Stimulated activated CD8-positive, alpha-beta memory T cell treated with anti-CD3 and anti-CD28 coated beads, Interleukin-4, amount 100 ng/mL, for 4 hours (primary cell): ENCODE measurements at places on chromosomes 7 and 10.

DNA sequence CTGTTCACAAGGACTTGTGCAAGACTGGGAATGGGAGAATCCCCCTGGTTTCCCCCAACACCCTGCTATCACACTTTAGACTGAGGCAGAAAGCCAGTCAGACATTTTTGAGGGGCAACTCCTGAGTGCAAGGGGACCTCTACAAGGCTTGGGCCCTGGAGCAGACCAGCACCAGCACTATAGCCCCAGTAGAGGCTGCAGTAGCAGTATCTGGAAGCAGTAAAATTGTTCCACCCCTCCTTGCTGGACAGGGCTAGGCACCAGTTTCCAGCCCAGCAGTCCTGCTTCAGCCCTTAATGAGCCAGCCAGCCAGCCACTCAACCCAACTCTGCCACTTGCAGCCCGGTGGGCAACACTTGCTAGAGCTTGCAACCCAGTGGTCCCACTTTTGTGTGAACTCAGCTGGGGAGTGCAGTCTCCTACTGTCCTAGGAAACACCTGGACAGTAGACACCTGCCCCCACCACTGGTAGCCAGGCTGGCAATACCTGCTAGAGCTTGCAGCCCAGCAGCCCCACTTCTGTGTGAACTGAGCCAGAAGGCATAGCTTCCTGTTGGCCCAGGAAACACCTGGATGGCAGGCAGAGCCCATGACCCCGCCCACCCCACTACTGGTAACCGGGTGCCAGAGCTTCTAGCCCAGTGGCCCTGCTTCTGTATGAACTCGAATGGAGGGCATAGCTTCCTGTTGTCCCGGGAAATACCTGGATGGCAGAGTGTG is 65.0 kb downstream of the FBXL13 start:
- no peak for DNase-seq

GRCh38 chr7:73758581-73759138 is 11.4 kb downstream of the CLDN3 start:
- no peak for DNase-seq

DNA sequence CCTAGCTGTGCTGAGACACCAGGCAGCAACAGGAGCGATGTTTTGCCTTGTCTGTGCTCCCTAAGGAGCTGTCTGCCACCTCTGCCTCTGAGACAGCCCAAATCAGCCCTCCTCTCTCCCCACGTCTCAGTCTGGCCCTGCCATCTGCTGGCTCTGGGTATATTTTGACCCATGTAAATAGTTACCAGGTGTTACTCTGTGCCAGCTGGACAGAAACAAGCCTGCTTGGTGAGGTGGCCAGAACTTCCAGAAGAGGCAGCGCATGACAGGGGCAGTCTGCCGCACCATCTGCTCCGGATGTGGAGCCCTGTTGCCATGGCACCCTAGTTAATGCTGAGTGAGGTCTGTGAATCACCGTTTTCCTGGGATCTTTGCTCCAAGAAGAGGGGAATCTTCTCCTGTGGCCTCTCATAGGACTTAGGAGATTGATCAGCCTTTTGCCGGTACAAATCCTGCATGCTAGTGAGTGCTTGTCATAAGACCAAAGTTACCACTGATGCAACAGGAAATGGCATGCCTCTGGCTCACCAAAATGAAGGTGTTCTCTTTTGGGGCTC is 31.8 kb downstream of the GSTO2 start:
- DNase-seq, result no peak

- DNase-seq, result no peak
Measured at GRCh38 chr7:69622014-69622835, 23.9 kb downstream of the AUTS2 start.

- no peak for DNase-seq
Measured at GRCh38 chr7:42250411-42250810, 13.4 kb upstream of the GLI3 start.

- DNase-seq, result no peak
Measured at GRCh38 chr10:124824507-124824906, 22.9 kb downstream of the ABRAXAS2 start.

GRCh38 chr7:27316311-27316710 is 73.7 kb downstream of the EVX1 start:
- no peak for DNase-seq

- no peak for DNase-seq
Measured at GRCh38 chr7:107043491-107043890, 1.0 kb upstream of the PRKAR2B start.

GRCh38 chr10:124305131-124305530 is 113.6 kb downstream of the OAT start:
- no peak for DNase-seq

- DNase-seq, result no peak
Measured at GRCh38 chr10:106355450-106355849, 809.1 kb downstream of the SORCS1 start.

DNA sequence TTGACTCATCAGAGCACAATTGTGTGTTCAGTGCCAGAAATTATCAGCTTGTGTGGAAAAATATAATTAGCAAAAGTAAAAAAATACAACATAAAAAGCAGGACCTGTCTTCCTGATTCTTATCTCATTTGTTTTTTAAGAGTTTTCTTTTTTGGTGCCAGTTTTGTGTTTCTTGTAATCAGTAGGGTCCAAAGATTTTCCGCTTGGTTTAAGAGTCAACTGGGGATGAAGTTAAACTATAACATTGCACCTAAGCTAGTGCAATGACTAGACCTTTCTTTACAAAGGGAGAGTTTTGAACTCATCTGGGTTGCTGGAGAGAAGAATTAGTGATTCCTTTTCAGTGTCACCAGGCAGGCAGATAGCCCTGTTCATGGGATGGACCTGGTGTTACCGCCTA is 113.4 kb downstream of the PLPP4 start:
- DNase-seq, result no peak

DNA sequence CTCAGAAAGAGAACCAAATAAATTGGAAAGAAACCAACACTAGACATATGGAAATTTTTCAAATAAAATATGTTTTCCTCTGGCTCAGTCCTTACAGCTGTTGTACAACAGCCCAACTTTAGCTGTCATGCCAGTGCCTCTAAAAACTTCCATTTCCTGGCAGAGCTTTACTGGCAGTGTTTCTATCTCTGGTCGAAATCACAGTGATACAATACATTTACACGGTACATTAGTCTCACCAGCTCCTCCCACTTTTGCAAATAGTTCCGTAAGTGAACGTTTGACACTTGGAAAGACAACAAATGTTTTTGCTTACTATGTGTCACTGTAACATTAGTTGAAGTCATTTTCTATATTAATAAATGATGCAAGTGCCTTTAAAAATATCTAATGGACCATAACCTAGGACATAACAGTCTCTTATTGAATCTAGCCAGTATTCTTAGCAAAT is 29.8 kb downstream of the BCAP29 start:
- DNase-seq, result no peak

DNA sequence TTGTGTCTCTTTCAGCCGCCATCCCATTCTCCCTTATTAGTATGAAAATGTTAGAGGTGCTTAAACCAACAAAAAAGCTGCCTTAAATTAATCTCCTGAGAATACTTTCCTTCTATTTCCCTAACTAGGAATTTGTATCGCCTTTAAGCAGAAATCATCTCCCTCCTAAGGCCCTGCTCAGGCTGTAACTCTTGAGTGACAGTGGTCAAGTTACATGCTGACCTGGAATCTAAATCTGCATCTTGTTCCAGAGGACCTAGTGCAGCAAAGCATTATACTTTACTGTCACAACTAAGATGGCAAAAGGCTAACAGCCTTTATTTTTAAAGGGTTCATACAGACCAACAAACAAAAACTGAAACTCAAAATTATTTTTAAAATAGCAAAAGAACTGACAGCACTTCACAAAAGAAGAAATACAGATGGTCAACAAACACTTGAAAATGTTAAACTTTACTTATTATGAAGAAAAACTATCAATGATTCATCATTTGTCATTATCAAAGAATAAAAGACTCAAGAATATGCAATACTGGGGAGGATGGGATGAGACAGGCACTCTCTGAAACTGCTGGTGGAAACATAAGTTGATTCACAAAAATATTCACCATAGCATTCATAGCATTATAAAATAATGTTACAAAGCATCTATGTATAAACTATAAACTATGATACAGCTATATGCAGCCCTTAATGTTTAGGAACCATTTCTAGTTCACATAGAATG is 11.0 kb downstream of the CYREN start:
- DNase-seq, result no peak

GRCh38 chr7:127034186-127034806 is 218.4 kb downstream of the GRM8 start:
- no peak for DNase-seq

DNA sequence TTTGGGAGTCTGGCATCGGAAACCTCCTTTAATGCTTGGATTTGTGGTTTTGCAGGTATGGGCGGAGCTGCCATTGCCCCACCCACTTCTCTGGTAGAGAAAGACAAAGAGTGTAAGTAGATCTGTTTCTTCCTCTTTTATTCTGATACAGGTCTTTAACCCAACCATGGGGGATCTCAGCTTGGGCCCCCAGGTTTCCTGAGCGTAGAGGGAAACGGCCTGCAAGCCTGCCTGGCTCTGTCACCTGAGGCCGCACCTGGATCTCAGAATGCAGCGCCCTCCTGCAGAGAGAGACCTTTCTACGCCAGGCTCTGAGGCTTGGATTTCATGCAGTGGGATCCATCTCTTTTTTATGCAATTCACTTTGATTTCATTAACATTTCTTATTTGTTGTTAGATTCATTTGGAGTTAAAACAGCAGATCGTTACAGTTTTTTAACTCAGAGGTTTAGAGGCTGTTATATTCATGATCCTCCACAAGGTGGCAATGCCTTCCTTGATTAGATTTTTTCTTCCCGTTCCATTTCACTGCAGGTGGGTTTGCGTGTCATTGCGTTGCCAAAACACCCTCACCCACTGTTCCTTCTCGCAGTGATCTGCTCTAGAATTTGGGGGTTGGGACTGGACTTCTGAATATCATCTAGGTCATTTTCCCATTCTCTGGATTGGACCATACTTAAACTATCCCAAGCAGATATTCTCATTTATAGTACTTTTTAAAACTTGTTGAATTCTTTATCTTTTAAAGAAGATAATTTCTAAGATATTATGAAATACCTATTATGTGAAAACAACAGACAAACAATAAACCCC is 20.0 kb downstream of the RBM17 start:
- DNase-seq, result no peak

- DNase-seq, result no peak
Measured at GRCh38 chr7:71497256-71497946, 365.5 kb downstream of the GALNT17 start.

DNA sequence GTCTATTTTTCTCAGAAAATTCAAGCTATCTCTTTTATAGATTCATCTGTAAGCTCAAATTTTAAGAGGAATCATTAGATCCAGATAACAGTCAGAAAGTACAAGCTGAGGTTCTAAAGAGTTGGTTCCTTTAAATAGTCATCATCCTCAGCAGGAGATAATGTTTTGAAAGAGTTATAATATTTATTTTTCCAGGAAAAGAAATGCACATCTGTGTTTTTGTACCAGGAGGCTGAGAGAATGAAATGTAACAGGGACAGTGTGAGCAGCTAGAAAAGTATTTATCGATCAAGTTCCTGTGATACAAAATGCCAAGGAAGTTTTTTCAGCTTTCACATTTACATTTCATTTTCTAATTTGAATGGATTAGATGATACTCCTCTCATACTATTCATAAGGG is 120.2 kb upstream of the LRRTM3 start:
- no peak for DNase-seq

- no peak for DNase-seq
Measured at GRCh38 chr10:73759512-73760115, 15.4 kb downstream of the SEC24C start.

GRCh38 chr7:31883761-31884164 is 186.4 kb downstream of the PDE1C start:
- DNase-seq, result no peak

DNA sequence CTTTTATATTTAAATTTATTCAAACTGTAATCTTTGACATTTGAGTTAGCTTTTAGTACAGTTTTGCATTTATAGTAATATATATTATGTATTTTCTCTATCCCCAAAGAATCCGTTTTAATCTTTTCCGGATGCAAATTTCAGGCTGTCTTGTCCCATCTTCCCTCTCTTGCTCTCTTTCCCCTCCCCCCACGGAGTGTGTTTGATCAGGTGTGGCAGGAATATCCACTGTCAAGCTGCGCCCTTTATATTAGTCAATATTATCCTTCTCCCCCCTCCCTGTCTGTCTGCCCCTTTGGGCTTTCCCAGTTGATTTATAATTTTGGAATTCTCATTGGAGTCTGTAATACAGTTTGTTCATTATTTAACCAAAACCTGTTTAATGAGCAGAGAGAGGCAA is 19.0 kb downstream of the GBF1 start:
- DNase-seq, result no peak

DNA sequence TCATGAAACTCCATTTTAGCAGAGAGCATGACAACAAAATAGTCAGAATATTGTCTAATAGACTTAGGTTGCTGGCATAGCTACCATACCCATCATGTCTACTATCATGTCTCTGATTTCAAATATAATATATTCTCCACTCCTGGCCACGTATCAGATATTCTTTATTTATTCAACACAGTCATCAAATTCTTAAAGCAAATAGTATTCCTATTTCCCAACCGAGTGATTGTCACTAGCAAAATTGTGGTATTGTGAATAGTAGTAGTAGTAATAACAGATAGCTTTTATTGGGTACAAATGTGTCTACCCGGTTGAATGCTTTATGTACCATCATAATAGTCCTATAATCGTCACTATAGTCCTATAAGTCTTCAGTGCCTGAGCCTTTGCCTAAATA is 918.6 kb downstream of the KCNMA1 start:
- no peak for DNase-seq

GRCh38 chr7:148615085-148615730 is 24.6 kb downstream of the C7orf33 start:
- no peak for DNase-seq

GRCh38 chr7:151873402-151873965 is 3.4 kb downstream of the PRKAG2 start:
- DNase-seq, result no peak

GRCh38 chr7:127150543-127150942 is 102.2 kb downstream of the GRM8 start:
- no peak for DNase-seq

GRCh38 chr10:50394832-50395231 is 143.5 kb upstream of the ASAH2 start:
- no peak for DNase-seq

DNA sequence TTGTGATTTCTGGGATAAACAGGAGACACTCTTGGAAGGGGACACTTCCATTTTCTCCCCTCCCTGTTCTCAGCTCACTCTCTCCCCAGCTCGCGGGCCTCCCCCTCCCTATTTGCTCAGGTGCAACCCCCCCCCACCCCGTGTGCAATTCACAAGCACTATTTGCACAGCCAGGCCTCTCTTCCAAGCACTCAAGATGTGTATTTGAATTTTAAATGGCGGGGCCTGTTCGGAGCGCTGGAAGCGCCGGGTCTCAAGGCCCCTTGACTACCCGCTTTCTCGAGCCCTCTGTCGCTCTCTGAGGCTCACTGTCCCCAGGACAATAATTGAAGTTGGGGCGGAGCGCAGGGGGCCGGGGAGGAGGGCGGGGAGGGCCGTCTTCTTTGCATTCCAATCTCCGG is 7.8 kb downstream of the SHH start:
- no peak for DNase-seq

DNA sequence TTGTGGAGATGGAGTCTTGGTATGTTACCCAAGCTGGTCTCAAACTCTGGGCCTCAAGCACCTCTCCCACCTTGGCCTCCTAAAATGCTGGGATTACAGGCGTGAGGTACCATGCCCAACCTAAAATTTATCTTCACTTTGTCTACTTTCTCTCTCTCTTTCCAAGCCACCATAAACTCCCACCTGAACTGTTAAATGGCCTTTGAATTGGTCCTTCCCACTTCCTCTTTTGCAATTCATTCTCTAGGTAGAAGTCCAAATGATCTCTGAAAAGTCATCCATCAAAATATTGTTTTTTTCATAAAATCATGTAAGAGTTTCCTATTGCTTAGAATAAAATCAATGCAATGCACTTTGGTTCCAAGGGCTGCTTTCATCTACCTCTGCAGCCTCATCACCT is 90.1 kb upstream of the CELF2 start:
- DNase-seq, result no peak
